ENCODE measurements at places on chromosomes 3 and 15.

- DNase-seq: peak; percentile 61
Observed at GRCh38 chr3:156449710-156450574, 105.0 kb downstream of the SSR3 start.

- DNase-seq: no peak
Observed at GRCh38 chr3:116135457-116136085, 309.7 kb downstream of the LSAMP start.

- no peak for DNase-seq
Observed at GRCh38 chr3:186329589-186329988, 32.4 kb downstream of the DGKG start.

DNA sequence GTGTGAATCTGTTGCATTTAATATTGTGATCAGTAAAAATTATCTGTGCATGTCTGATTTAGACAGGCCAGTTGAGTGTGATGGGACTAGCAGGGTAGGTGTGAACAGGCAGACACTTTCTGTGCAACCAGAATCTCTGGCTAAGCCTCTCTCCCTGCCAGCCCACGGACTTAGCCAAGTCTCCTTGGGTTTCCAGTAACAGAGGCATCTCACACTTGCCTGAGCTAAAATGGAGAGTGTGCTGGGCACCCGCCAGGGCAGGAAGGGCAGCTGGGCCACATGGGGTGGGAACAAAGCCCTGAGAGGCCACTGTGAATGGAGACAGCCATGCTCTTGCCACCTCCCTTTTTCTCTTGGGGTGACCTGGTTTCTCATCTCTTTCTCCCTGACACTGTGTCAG, 12.5 kb upstream of the RPS27L start:
- DNase-seq: no peak

DNA sequence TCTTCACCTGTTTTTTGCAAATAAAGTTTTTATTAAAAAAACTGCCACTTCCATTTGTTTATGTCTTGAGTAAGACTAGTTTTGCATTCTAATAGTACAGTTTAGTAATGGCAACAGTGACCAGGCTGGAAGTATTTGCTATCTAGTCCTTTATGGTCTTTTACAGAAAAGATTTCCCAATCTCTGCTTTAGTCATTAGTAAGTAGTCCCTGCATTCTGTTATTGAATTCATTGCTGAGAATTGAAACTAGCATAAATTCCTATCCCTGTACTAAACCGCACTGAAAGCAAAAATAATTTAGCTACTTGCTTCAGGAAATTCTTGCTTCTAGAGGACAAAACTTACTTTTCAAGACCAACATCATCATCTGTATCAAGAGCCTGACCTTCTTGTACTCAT, 46.2 kb downstream of the CNTN6 start:
- DNase-seq: no peak

GRCh38 chr3:27638594-27638993, 83.5 kb downstream of the EOMES start:
- no peak for DNase-seq

GRCh38 chr3:45140141-45140769, 5.9 kb downstream of the CDCP1 start:
- DNase-seq: no peak

GRCh38 chr15:83163032-83163431, 44.6 kb downstream of the HDGFL3 start:
- no peak for DNase-seq

- no peak for DNase-seq
Observed at GRCh38 chr3:122052968-122053367, 2.2 kb upstream of the CD86 start.

GRCh38 chr3:181487236-181487978, 224.3 kb upstream of the SOX2 start:
- no peak for DNase-seq

GRCh38 chr3:149620291-149621020, 37.4 kb downstream of the WWTR1 start:
- no peak for DNase-seq

GRCh38 chr3:28768439-28768838, 419.8 kb upstream of the AZI2 start:
- DNase-seq: no peak

GRCh38 chr15:40258544-40258943, 19.7 kb downstream of the PAK6 start:
- DNase-seq: no peak

DNA sequence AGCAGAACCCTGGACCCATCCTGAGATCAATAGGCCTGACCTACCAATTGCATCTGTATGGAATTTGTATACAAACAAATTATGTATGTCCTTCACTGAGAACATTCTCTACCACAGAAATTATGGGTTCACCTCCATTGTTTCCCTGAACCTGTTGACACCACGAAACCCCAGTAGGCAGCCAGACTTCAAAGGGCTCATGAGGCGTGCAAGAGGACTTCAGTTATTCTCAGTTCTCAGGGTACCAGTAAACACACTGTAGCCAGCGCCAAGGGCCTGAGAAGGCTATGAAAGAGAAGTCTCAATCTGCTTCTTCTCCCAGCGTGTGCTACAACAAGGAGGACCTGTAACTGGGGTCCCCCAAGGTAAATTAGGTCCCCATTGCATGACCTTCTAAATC, 254.9 kb upstream of the GOLGA6L4 start:
- DNase-seq: no peak

DNA sequence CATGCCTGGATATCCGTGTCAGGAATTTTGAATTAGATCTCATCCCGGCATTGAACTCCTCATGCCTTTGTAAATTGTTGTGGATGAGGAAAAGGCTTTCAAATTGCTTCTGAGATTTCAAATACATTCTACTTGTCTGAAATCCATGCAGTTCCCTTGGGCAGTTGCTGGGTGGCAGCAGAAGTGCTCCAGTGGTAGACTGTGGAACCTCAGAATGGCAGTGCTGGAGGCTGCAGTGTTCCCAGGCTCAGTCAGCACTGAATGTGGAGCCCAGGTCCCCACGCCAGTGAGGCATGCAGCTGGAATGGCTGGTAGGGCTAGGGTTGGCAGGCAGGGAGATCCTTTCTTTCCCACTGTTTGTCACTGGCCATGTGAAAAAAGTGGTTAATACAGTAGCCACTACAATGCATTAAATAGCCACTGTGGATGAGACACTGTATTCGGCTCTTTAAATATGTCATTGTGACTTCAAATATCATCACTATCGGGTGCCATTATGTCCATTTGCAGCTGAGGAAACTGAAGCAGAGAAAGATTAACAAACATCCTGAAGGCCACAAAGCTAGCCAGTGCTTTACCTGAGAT, 98.6 kb downstream of the TPRG1 start:
- DNase-seq: peak; percentile 47

- no peak for DNase-seq
Observed at GRCh38 chr15:78213956-78214355, 20.4 kb downstream of the ACSBG1 start.

DNA sequence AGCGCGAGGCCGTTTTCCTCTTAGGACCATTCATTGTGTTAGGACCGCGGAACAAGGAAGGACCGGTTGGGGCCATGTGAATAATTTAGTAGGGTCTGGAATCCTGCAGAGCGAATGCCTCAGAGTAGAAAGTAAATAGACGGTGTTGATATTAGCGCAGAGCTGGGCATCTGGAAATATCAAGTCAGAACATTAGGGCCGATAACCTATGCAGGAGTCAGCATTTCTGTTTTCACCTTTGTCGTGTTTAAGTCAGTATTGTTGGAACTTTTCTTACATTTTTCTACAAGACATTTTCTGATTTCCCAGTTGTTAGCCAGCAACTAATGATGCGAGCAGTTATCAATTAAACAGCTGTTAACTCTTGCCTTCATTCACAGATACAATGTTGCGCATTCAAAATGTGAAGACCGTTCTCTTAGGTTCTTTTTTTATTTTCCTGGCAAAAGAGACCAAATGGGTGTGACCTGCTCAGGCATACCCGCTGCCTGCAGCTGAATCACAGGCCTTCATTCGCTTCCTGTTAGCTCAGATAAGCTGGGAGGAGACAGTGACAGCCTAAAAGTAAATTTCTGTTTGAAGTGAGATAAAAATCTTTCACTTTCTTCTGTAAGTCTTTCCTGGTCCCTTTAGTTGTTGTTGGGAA, 966 bp upstream of the PKM start:
- DNase-seq: no peak

DNA sequence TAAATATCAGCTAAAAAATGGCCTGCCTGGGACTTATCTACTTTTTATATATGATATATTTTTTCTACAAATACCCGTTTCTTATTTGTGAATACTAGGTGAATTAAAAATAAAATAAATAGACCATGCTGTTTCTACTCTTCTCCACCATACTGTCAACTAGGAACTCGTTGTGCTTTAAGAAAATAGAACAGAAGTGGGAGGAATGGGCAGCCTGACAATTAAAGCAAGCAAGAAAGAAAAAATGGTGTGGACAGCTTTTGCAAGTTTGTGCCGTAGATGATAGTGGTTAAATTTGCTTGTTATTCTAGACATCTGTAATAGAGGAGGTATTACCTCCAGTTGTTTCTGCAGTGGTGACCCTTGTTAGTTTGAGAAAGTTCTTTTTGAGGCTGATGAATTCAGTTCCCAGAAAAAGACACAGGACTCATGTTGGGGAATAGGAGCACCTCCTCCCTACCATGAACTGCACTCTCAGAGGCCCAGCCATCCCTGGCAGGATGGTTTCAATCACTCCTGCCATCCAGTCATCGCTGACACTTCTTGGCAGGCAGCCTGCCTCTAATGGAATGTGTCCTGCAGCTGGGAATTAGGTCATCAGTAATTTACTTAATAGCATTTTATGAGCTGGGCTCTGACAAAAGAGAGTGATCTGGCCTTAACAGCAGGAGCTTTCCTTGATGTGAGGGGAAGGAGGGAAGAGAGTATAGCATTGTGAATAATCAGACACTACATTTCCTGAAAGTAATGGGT, 105.0 kb upstream of the GAP43 start:
- DNase-seq: peak; percentile 21

DNA sequence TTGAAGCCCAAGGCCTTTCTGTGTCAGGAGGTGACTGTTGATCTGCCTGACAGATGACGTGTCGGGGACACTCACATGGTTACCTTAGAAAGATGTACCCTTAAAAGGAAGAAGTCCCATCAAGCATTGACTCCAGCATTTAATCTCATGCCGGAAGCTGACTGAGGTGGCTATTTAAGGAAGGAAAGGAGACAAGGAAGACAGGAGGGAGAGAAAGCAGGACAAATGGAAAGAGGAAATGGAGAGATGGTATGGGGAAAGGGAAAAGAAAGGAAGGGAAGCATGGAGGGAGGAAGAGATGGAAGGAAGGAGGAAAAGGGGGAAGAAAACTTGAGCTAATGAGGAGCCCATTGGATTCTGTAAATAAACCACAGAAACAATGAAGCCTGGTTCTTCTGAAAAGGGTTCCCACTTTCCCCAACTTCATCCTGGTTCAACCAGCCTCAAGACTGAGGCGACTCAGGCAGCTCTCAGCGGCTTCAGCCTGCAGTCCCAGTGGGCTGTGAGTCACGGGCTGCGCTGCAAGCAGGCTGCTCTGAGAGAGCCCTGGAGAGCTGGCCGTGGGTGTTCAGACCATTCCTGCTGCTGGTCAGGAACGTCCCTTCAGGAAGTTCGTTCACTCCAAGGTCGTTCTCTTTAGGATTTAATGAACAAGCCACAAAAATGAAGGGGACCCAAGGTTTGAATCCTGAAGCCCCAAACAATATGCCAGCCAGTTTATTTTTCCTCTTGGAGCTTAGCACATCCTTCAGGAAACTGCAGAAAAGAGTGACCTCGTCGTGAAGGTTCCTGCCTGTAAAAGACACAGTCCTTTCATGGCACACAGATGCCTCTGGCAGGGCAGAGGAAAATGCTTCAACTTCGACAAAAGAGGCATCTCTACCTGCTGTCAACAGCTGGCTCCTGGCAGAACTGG, 69.6 kb upstream of the THBS1 start:
- peak; percentile 40 for DNase-seq

- DNase-seq: no peak
Observed at GRCh38 chr3:40770061-40770460, 245.3 kb downstream of the ZNF621 start.

- no peak for DNase-seq
Observed at GRCh38 chr15:78425643-78426042, 12.4 kb upstream of the IREB2 start.

DNA sequence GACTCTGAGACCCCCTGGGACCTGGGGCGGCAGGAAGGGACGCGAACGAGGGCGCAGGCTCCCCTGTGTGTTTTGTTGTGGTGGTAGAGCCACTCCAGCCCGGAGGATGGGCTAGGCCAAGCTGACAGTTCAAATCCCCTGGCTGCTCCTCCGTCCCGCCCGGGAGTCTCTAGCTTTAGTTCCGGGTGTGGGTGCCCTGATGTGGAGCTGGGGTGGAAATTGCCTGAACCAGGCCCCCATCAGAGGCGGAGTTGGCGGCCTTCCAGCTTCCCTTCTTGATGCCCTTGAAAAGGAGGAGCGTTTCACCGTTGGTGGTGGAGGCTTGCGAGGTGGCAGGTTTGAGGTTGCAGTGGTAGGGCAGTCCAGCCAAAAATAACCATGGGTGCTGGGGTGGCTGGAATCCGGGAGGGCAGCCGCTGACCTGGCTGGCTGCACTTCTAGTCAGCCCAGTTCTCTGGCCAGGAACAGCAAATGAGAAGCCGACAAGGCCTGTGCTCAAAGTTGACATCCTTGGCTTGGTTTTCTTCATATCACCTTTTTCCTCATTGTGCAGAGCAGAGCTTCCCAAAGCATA, 817 bp downstream of the CLK3 start:
- peak; percentile 59 for DNase-seq

GRCh38 chr15:50229336-50229735, 36.2 kb downstream of the HDC start:
- DNase-seq: no peak

DNA sequence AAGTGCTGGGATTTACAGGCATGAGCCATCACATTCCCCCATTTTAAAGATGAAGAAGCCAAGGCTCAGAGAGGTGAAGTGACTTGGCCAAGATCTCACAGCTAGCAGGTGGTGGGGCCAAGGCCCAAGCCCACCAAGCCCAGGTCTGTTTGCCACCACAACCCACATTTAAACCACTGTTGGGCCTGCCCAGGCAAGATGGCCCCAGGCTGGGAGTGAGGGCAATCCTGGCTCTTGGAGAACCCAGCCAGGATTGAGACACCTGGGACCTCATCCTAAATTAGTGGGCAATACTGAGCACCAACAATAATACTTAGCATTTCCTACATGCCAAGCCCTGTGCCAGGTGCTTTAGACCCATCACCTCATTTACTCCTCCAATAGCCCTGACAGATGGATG, 6.9 kb downstream of the IGDCC3 start:
- DNase-seq: no peak

DNA sequence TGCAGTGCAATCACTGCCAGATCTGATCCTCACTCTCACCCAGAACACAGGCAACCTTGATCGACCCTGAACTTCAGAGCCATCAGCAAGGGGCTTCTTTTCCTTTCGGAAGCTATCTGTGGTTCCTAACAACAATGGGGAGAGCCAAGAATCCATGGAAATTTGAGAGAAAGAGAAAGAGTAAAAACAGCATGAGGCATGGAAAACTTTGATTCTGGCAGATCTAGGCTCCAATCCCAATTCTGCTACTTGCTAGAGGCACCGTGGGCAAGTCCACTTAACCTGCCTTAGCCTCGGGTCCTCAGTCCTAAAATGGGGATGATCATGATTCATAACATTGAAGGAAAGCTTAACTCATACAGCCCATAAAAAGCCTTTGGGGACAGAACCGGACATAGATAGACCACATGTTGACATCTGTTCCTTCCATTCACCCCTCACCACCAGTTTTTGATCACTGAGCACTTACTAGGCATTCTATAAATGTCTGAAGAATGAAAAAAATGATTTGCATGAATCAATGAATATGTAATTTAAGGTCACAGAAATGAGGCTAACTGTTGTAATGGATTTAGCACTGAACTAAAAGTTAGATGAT, 605.7 kb upstream of the CFAP20DC start:
- no peak for DNase-seq

All from D341Med (cell line).